Endodermal cell (in vitro differentiated cells): ENCODE measurements at places on chromosomes 13 and 19.

DNA sequence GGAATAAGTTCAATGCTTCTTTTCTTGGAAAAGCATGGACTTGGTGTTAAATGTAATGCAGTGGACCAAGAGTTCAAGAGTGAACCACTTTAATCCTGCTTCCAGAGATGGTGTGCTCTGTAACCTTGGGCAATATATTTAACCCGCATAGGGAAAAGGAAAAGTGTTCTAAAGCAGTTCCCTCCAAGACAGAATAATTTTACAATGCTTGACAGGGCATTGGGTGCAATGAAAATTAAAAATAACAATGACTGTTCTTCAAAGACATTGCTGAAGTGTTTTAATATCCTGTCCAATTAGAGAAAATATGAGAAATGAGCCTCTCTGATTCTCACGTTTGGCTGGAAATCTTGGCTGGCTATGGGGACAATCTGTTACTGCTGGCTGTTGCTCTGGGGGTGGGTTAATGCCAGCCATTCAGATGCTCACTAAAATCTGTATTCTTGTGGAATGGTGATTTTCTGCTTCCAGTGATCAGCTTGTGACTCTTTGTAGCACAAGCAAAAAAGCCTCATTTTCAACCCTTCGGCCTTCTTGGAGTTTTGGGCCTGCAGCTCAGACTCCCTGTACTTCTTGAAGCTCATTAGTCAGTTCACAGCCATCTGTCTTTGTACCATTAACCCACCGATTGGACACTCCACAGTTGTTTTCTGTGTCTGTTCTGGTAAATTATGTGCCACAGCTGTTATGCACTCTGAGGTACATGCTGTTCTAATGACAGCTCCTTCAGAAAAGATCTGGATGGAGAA is 310.6 kb downstream of the LMO7 start:
- no peak overlapping the region for H3K4me3 ChIP-seq
- DNase-seq: no peak
- H3K27ac ChIP-seq: no peak overlapping the region
- no peaks in the 10 kb centered on the region for H3K4me1 ChIP-seq

DNA sequence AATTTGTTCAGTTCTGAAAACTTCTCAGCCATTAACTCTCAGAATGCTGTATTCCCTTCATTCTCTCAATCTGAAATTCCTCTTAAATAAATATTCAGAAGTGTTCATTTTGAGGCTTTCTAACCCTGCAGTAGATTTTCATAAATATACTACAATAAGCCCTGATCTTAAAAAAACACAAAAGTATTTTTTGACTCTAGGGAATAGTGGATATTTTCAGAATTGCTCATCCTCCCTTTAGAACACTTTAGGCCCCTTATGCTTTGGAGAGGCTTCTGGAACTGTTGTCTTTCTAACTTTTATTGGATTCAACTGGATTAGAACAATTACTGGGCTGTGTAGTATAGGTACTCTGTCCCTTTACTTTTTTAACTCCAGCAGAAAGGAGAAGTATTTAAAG is 1662.6 kb upstream of the MIR17HG start:
- DNase-seq: no peak
- H3K4me3 ChIP-seq: no peak overlapping the region
- H3K36me3 ChIP-seq: no peaks in the 10 kb centered on the region

DNA sequence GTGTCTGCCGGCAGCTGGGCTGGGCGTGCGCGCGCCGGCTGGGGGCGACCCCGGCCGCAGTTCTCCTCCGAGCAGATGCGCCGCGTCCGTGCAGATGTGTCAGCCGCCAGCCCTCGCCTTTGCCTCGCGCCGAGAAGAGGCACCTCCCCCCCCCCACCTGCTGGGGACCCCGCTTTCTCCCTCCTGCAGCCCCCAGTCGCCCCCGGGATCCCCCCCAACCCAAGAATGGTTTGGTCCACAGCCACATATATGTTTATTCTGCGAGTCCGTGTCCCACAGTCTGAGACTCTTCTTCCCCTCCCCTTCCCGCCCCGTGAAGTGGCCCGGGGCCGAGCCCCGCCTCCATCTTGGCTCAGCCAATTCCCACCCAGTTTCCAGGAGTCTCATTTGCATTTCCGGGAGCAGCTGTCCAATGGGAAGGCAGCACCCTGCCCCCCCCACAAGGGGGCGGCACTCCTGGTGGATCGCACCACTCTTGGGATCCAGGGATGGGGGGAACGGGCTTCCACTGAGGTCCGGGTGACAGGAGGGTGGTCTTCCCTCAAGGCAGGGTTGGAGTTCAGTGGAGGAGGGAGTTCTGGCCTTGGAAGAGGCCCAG is 8.6 kb downstream of the ISOC2 start:
- H3K4me3 ChIP-seq: no peak overlapping the region
- DNase-seq: peak; percentile 96
- no peak overlapping the region for H3K27ac ChIP-seq
- peaks cover 56% of the 10 kb centered on the region for H3K27me3 ChIP-seq
- H3K4me1 ChIP-seq: no peaks in the 10 kb centered on the region

DNA sequence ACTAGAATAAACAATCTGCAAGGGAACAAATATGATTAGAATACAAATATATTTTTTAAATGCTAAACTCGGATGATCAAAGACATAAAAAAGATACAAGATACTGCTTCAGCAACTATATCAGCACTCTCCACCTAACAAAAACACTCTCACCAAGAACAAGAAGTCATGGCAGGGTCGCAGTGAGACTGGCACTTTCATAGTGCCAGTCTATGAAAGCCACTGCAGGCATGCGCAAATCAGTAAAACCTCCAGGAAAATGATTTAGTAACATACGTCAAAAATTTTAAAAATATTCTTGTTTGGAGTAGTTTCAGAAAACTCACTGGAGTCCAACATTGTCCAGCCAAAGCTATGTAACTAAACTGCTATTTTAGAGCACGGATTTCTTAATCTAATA is 295.9 kb downstream of the DIAPH3 start:
- no peak overlapping the region for H3K27ac ChIP-seq
- H3K27me3 ChIP-seq: no peaks in the 10 kb centered on the region
- H3K4me1 ChIP-seq: peaks cover 4% of the 10 kb centered on the region
- DNase-seq: no peak
- H3K36me3 ChIP-seq: peaks cover 58% of the 10 kb centered on the region

- H3K4me1 ChIP-seq: no peaks in the 10 kb centered on the region
- no peak for DNase-seq
- H3K27ac ChIP-seq: no peak overlapping the region
Measured at GRCh38 chr13:25112695-25113255, 16.8 kb downstream of the PABPC3 start.

DNA sequence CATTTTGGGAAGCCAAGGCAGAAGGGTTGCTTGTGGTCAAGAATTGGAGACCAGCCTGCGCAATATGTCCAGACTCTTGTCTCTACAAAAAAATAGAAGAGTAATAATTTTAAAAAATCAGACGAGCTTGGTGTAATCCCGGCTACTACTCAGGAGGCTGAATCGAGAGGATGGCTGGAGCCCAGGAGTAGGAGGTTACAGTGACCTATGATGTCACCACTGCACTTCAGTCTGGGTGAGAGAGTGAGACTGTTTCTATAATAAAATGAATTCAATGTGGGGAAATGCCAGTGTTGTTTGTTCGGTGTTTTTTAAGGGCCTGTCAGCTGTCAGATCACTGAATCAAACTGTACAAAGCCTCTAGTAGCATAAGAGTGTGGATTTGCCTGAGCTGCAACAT is 1.2 kb upstream of the FBXL3 start:
- H3K4me1 ChIP-seq: no peaks in the 10 kb centered on the region
- no peak for DNase-seq
- H3K36me3 ChIP-seq: no peaks in the 10 kb centered on the region
- peaks cover 3% of the 10 kb centered on the region for H3K27me3 ChIP-seq
- no peak overlapping the region for H3K27ac ChIP-seq

DNA sequence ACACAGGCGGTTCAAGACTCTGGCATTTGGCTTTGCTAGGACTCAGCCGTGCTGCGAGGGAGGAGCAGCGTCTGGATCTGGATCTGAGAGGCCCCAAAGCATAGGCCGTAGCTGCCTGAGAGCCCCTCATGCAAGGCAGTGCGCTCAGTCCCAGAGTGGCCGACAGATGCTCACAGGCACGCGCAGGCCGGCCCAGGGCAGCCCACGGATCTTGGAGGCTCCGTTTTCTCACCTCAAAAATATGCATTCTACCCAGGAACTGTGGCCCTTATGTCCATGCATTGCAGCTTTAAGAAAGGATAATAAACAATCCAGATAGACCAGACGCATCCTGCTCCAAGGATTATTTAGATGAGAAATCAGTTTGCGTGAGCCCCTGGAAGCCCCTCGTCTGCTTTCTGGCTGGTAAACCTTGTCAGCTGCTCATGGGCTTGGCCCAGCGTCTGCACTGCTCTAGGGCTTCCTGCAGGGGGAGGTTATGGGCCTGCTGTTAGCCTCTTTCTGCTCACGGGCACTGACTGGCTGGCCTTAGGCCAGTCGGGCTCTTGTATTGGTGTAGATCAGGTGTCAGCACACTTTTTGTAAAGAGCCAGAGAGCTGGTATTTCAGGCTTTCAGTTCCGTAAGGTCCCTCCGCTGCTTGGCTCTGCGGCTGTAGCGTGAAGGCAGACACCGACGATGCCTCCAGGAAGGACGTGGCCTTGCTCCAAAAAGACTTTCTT is 24.2 kb downstream of the TEX29 start:
- peak; percentile 95 for DNase-seq
- no peaks in the 10 kb centered on the region for H3K27me3 ChIP-seq
- H3K27ac ChIP-seq: no peak overlapping the region
- H3K4me1 ChIP-seq: no peaks in the 10 kb centered on the region
- H3K4me3 ChIP-seq: no peak overlapping the region

DNA sequence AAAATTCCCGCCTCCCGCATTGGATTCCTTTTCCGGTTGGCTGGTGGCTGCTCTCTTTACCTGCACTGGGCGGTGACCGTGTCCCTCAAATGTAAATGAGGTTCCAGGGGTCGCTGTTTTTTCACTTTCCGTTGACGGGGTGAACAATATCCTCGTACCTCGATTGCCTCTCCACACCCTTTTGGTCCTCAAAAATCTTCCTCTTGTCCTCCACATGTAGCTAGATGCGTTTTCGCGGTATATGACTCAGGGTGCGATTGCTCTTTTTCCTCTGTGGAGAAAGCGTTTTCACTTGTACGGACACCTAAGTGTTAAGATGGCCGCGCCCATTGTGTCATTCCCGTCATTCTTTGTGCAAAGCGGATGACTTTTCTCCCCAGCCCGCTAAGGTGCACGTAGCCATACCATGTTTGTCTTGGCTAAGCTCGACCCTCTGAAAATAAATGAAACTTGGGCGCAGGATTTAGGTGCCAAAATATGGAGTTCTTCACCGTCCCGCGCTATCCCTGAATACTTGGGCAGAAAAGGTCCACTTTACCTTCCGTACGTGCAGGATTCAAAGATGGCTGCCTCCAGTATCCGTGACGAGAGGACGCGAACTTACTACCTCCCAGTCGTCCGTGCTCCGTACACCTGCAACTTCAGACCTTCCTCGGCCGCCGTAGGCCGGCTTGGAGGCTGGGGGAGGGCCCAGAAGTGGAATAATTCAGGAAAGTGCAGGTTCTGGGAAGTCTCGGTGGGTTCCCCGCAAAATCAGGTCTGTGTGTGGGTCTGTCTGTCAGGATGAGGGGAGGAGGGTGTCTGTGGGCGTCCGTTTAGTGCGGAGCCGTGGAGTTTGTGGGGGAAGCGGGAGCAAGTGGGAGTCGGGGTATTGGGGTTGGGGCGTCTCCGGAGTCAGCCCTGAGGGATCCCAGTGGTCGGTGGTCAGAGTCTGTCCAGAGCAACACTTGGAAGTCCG is at the start of gene ZNF613:
Gene ZNF613, plus strand, starts transcription at position 689 of the 958 bp plus-strand sequence. CDS start 8,749 bp downstream, outside the sequence.
- H3K4me3 ChIP-seq: peak within 1 kb of the TSS; percentile 90
- H3K4me1 ChIP-seq: no peaks in the 10 kb centered on the region
- peak within 1 kb of the TSS; percentile 92 for H3K27ac ChIP-seq
- no peaks in the 10 kb centered on the region for H3K27me3 ChIP-seq
- DNase-seq: peak; percentile 95

DNA sequence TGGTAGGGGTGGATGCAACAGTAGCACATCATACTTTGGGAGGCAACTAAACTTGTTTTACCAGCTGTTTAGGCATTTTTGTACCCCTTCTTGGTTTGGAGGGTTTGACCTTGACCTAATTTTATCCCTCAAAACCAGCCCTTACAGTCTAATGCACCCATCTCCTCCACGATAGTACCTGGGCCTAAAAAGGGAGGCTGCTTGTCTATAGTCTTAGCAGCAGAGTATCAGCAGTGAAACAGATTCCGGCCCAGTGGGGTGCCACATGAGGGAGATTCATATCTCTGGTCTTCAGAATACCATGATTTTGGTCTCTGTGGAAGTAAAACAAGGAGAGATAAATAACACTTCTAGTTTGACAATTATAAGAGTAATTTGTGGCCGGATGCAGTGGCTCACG is 39.5 kb upstream of the ATP12A start:
- H3K27me3 ChIP-seq: no peaks in the 10 kb centered on the region
- H3K36me3 ChIP-seq: no peaks in the 10 kb centered on the region
- no peak for DNase-seq

- no peaks in the 10 kb centered on the region for H3K27me3 ChIP-seq
- peaks cover 4% of the 10 kb centered on the region for H3K4me1 ChIP-seq
- peaks cover 14% of the 10 kb centered on the region for H3K36me3 ChIP-seq
- no peak overlapping the region for H3K27ac ChIP-seq
- H3K4me3 ChIP-seq: peak overlapping the region; percentile 100
- DNase-seq: peak; percentile 80
Measured at GRCh38 chr19:48991873-48992580, 1.1 kb downstream of the GYS1 start.

- H3K4me1 ChIP-seq: no peaks in the 10 kb centered on the region
- no peak for DNase-seq
- H3K27ac ChIP-seq: no peak overlapping the region
Measured at GRCh38 chr13:37102896-37103295, 2.6 kb downstream of the CSNK1A1L start.

- no peak for DNase-seq
- H3K27ac ChIP-seq: no peak overlapping the region
- H3K4me1 ChIP-seq: no peaks in the 10 kb centered on the region
- H3K27me3 ChIP-seq: no peaks in the 10 kb centered on the region
- no peaks in the 10 kb centered on the region for H3K36me3 ChIP-seq
Measured at GRCh38 chr13:95463531-95463930, 89.0 kb upstream of the CLDN10 start.
